ENCODE measurements at places on chromosomes 1 and 21.

- DNase-seq = no peak
Observed at GRCh38 chr1:76820028-76820427, 47.3 kb upstream of the ST6GALNAC5 start.

- DNase-seq = no peak
Observed at GRCh38 chr1:151825751-151826660, 5.6 kb downstream of the RORC start.

GRCh38 chr1:220967911-220968310, 88.7 kb downstream of the HLX start:
- no peak for DNase-seq

GRCh38 chr1:150513351-150513791, 2.2 kb upstream of the FALEC start:
- no peak for DNase-seq

- DNase-seq = no peak
Observed at GRCh38 chr1:47440599-47441081, 2.8 kb downstream of the FOXD2 start.

DNA sequence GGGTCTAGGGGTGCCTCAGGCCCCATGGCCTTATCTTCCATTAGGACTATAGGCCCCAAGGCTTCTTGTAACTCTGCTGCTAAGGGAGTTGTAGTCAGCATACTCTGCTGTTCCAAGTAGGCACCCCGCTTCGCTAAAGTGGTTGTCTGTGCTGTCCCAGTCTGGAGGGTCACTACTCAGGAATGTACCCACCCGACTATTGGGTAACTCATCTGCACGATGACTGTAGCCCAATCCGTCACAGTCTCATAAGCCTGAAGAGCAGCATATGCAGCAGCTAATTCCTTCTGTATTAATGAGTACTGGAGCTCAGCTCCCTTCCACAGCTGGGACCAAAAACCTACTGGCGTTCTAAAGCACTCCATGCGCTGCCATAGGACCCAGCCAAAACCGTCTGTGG, 111.0 kb downstream of the GDAP2 start:
- DNase-seq = no peak
